ENCODE measurements at places on chromosomes 6 and 20.

- peak; percentile 80 for DNase-seq
Measured at GRCh38 chr6:151014404-151015100, 149.1 kb downstream of the MTHFD1L start.

GRCh38 chr6:11802886-11803590 is 24.4 kb upstream of the ADTRP start:
- no peak for DNase-seq

- DNase-seq: no peak
Measured at GRCh38 chr6:81553216-81553615, 199.3 kb downstream of the TENT5A start.

DNA sequence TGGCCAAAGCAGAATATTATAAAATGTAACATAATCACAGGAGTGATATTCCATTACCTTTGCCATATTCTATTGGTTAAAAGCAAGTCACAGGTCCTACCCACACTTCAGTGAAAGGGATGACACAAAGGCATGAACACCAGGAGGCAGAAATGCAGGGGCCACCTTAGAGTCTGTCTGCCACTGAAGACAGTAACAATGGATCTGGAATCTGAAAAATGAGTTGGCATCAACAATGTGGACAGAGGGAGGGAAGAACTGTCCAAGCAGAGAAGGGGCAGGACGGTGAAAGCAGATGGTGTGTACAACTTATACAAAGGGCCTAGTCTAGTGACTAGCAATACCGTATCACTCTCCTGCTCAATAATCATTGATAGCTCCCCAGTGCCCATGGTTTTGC is 6.6 kb upstream of the LPIN3 start:
- no peak for DNase-seq

DNA sequence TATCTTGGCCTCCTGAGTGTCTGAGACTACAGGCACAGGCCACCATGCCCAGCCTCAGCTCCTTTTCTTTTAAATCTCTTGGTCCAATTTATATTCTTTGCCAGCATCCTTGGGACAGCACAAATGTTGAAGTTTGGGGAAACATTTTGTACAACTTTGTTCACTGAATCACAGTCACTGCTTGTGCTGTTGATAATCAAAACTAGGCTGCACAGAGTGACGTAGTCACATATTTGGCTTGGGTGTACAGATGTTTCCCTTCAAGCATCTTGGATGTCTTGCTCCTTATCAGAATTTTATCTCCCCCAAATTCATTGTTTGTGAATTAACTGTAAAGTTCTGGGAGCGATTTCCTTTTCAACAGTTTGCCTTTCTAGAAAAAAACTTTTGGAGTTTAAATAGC is 17.9 kb downstream of the CARMIL1 start:
- DNase-seq: no peak

GRCh38 chr6:7087491-7087979 is 20.2 kb upstream of the RREB1 start:
- DNase-seq: no peak

GRCh38 chr6:153449279-153449678 is 318.2 kb upstream of the RGS17 start:
- DNase-seq: no peak

- DNase-seq: no peak
Measured at GRCh38 chr6:125791820-125792165, 1.0 kb downstream of the NCOA7 start.

- no peak for DNase-seq
Measured at GRCh38 chr20:6055161-6055783, 1.4 kb upstream of the LRRN4 start.

- no peak for DNase-seq
Measured at GRCh38 chr6:2862712-2863181, 21.1 kb upstream of the SERPINB1 start.

- no peak for DNase-seq
Measured at GRCh38 chr6:3270258-3270657, 11.5 kb downstream of the PSMG4 start.

GRCh38 chr20:21101932-21102575 is 4.1 kb downstream of the LINC00237 start:
- no peak for DNase-seq

GRCh38 chr6:127547904-127548649 is 28.9 kb upstream of the C6orf58 start:
- no peak for DNase-seq

- DNase-seq: no peak
Measured at GRCh38 chr20:59141818-59142581, 21.6 kb upstream of the ZNF831 start.

- no peak for DNase-seq
Measured at GRCh38 chr6:4563156-4563555, 213.0 kb upstream of the CDYL start.

DNA sequence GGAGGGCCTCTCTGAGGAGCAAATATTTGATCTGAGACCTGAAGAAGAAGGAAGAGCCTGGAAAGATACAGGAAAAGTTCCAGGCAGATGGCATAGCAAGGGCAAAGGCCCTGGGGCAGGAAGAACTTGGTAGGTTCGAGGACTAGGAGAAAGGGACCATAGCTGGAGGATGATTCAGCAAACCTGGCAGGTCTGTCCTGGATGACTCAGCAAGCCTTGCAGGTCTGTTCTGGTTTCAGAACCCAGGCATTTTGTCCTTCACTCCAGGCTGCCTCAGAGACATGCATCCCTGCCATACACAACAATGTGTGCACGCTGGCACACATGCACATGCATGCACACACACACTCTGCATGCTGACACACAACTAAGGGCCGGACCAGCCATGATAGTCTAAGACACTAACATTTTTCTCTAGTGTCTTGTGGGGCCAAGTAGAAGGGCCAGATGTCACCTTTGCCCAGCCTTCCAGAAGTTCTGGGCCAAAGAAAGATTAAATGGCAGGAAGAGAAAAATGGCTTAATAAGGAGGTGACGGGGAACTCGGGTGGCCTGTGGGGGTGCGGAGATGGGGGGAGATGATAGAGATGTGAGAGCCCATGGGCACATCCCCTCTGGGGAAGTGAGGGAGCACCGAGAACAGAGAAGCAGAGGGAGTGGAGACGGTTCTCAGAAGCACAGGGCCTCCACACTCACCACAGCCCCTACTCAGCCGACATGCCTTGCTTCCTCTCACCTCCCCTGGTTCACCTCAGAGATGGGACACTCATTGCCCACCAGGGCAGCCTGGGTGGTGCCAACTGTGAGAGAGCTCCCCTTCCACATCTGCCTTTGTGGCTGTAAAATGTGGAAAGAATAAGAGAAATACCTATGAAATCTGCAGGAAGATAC is 15.4 kb upstream of the TRIB3 start:
- DNase-seq: no peak
